ENCODE measurements at places on chromosomes 1 and 21.

DNA sequence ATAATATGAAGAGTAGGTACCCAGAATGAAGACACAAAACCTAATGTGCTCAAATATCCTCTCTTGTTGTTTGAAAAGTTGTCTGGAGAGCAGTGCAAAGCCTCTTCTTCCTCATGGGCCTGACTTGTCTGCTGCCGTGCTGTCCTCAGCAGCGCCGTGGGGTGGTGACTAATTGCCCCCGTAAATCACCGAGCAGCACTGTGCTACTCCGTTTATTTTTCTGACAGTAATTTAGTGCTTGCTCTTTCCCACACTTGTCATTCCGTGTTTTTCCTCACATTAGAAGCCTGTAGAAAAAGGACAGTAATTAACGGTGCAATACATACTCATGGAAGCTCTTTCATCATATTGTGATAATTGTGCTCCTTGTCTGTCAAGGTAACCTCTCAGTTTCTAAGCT lies 114.8 kb upstream of the BARHL2 start:
- H3K36me3 ChIP-seq = no peaks in the 10 kb centered on the region
- H3K4me1 ChIP-seq = peaks cover 12% of the 10 kb centered on the region
- H3K27ac ChIP-seq = no peak overlapping the region
- peaks cover 67% of the 10 kb centered on the region for H3K27me3 ChIP-seq

DNA sequence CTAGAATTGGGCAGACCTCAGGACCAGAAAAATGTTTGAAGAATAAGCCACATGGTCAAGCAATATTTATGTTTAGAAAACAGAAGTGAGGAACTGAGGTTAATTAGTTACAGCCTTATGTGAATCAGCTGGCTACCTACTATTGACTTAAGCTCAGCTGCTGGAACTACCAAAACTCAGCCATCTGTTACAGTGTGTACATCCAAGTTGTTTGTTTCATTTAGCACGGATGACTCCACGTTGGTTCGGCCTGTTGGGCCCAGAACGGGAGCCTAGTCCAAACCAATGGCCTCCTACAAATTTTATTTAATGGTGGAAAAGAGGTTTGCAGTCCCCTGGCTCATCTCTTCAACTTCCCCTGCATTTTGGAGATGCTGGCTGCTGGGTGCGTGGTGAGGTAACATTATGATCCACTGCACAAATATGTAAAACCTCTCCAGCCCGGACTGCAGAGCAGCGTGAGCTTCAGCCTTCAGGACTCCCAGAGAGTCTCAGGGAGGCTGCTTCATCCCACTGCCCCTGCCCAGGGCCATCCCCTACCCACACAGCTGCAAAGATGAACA lies 143.4 kb downstream of the ZZZ3 start:
- H3K4me3 ChIP-seq = no peak overlapping the region
- no peaks in the 10 kb centered on the region for H3K27me3 ChIP-seq

DNA sequence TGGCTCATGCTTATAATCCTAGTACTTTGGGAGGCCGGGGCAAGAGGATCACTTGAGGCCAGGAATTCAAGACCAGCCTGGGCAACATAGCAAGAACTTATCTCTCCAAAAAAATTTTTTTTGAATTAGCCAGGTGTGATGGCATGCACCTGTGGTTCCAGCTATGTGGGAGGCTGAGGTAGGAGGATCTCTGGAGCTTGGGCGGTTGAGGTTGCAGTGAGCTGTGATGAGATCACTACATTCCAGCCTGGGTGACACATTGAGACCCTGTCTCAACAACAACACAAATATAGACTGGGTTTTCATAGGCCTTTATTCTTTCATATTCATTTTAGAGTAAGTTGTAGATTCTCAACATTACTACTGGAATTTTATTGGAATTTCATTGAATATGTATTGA lies 12.8 kb downstream of the MED18 start:
- peaks cover 7% of the 10 kb centered on the region for H3K36me3 ChIP-seq
- no peak for ATAC-seq
- H3K4me1 ChIP-seq = no peaks in the 10 kb centered on the region
- H3K4me3 ChIP-seq = no peak overlapping the region
- H3K27ac ChIP-seq = no peak overlapping the region

DNA sequence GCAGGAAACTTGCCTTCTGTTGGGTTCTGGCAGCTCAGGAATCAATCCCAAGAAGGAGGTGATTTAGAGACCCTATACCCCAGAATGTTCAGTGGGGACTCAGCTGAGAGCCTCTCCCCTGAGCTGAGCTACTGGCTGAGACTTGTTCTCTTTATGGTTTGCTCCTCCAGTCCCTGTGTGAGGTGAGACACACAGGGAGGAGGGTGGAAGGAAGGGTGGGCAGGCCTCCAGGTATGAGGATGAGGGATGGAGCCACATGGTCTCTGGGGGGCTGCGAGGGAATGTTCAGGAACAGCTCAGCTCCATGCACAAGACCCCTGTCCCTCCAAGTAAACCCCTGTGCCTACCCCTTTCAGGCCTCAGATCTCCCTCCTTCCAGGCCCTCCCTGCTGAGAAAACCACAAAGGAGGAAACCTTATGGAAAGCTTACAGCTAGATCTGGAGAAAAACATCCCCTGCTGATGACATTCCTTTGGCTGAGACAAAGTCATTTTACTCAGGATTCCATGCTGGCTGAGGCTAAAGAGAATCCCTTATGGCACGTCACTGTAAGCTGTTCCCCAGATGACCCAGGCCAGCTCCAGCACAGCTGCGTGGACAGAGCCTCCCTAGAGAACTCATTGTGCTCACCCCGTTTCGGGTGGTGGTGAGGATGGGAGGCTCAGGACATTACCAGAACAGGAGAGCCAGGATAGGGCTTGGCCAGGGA lies 91.5 kb upstream of the IPO9 start:
- H3K27me3 ChIP-seq = no peaks in the 10 kb centered on the region
- H3K4me1 ChIP-seq = peaks cover 31% of the 10 kb centered on the region
- no peaks in the 10 kb centered on the region for H3K36me3 ChIP-seq
- peak; percentile 67 for ATAC-seq

DNA sequence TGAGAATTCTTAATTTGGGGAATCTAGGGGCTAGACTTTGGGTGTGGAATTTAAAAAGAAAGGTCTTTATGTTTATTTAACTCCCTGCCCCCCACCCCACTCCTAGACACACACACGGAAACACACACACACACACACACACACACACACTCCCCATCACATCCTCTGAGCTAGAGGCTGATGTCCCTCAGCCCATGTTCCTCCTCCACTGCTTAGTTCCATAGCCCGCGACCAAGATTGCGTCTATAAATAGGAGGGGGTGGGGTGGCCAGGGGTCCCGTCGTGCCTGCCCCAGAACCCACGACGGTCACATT lies 655 bp upstream of the KIRREL1 start:
- no peaks in the 10 kb centered on the region for H3K36me3 ChIP-seq
- no peaks in the 10 kb centered on the region for H3K4me1 ChIP-seq
- no peaks in the 10 kb centered on the region for H3K27me3 ChIP-seq
- H3K4me3 ChIP-seq = peak overlapping the region; percentile 98

DNA sequence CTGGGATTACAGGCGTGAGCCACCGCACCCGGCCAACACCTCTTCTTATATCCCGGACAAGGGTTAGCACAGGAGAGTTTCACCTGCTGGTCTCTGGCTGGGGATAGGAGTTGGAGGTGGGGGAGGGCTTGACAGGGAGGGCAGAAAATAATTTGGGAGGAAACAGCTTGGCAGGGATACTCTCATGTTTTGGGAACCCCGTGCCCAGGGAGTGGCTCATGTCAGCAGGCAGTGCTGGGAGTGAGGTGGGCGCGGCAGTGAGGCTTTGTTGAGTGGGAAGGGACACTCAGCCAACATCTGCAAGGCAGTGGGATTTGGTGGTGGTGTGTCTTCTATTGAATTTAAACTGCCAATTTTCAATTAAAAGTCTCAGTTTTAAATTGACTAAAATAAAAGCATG lies 1.1 kb upstream of the THEM5 start:
- no peak for ATAC-seq
- H3K27ac ChIP-seq = no peak overlapping the region
- H3K36me3 ChIP-seq = no peaks in the 10 kb centered on the region
- no peak overlapping the region for H3K4me3 ChIP-seq
- no peaks in the 10 kb centered on the region for H3K4me1 ChIP-seq
- H3K27me3 ChIP-seq = peaks cover 42% of the 10 kb centered on the region

GRCh38 chr1:110242062-110242461 lies 31.9 kb downstream of the KCNC4 start:
- no peaks in the 10 kb centered on the region for H3K27me3 ChIP-seq
- H3K27ac ChIP-seq = no peak overlapping the region

All from gastroesophageal sphincter (tissue), 4 donors.